Activated CD4-positive, alpha-beta T cell treated with anti-CD3 and anti-CD28 coated beads for 48 hours (primary cell): ENCODE measurements at places on chromosomes 1 and 21.

GRCh38 chr1:67850151-67850551 is 16.9 kb upstream of the GNG12 start:
- DNase-seq: peak; percentile 5

DNA sequence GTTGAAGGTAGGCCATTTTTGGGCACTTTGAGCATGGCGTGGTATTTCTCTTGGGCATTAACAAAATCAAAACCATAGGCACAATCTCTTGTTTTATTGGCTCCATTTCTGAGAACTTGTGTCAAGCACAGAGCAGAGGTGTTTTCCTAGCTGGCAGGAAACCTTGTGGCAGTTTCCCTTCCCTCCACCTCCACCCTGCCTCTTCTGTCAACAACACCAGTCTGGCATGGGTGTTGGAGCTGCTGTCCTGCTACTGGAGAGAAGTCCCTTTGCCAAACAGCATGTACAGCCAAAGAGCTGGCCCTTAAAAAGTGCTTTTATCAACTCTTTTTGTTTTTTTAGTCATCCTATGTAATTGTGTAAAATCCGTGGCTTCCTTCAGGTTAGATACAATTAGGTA is 16.0 kb downstream of the ATP1A1 start:
- DNase-seq: no peak

GRCh38 chr1:60662486-60663044 is 419.8 kb upstream of the NFIA start:
- DNase-seq: no peak

DNA sequence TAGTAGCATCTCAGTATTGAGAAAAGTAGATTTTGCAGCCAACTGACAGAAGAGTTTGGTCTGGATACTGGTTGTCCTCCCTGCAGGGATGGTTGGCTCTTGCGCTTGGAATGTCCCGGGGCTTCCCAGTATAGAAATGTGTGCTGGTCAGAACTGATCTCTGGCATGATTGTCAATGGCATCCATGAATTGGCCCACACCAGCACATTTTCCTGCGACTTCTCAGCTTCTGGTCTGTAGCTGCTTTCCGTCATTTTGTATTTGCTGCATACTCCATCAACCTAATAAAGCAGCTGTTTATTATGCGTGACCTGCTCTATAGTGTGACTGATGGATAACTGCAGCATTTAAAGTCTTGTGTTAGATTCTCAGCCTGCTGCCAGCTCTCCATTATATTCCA is 203.7 kb downstream of the S1PR1 start:
- DNase-seq: no peak

- no peak for DNase-seq
Measured at GRCh38 chr1:233015965-233016364, 65.6 kb downstream of the NTPCR start.

- DNase-seq: no peak
Measured at GRCh38 chr1:89906088-89906487, 85.3 kb downstream of the LRRC8D start.

DNA sequence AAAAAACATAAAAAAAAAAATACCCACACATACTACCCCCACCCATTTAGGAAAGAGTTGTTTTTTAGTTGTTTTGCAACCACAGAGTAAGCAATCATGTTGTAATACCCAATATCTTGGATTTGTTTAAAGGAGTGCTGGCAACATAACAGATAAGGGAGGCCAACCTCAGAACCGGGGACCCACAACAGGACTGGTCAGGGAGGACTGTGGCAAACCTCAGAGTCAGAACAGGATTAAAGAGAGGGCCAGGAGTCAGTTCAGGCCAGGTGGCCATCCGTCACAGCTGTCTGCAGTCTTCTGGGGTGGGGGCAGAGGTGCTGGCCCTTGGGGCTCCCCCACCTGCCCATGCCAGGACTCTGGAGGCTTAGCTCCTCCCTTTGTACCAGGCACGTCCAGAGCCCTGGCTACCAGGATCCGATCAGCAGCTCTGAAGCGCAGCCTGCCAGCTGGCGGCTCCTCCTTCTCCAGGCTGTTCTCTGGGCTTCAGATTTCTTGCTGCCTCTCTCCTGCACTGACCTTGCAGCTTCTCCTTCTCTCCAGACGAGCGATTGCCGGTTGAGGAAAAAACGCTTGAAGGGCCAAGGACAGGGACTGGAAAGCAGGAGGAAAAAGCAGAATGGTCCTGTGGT is 7.9 kb downstream of the H6PD start:
- no peak for DNase-seq

DNA sequence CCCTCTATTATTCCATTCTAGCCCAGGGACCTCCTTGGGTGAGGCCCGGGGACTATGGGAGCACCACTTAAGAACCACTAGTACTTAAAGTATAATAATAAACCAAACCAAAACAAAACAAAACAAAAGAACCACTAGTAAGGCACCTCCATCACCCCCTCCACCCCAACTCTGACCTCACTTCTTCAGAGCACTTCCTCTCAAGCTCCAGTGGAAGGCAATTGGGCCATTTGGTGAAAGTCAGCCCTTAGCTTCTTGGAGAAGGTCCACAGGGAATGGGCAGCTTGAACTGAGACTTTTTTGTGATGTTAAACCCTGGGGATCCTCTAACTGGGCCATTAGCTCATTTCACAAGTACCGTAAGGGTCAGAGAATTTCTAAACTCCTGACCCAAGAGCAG is 237.3 kb downstream of the RHOU start:
- DNase-seq: no peak

- DNase-seq: no peak
Measured at GRCh38 chr1:42221952-42222606, 57.5 kb upstream of the GUCA2A start.

DNA sequence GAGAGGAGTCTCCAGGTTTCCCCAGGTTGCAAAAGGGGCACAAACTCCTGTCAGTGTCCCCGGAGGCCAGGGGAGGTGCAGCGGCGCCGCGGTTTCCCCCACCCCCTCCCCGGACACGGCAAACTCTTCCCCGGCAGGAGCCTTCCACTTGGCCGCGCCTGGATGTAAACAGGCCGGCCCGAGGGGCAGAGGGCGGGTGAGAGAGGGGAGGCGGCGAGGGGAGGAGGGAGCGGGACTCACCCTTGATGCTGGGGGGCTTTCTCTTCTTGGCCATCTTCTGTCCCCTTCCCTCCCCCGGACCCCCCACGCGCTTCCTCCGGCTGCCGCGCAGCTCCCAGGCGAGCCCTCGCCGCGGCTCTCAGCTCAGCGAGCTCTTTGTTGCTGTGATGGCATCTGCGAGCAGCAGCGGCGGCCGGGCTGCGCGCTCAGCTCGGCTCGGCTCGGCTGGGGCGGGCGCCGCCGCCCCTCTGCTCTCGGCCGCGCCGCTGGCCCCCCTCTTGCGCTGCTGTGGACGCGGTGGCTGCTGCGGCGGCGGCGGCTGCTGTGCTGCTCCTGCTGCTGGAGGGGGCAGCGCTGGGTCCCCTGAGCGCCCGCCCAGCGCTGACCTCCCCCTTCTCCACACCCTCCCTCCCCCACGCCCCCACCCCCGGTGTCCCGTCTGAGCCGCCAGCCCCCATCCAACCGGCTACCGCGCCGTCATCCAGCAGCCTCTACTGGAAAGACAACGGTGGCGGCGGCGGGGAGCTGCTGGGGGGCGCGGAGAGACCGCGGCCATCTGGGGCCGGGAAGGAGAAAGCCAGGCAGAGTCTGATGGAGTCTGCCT is 4.9 kb upstream of the SLC44A5 start:
- peak; percentile 31 for DNase-seq

DNA sequence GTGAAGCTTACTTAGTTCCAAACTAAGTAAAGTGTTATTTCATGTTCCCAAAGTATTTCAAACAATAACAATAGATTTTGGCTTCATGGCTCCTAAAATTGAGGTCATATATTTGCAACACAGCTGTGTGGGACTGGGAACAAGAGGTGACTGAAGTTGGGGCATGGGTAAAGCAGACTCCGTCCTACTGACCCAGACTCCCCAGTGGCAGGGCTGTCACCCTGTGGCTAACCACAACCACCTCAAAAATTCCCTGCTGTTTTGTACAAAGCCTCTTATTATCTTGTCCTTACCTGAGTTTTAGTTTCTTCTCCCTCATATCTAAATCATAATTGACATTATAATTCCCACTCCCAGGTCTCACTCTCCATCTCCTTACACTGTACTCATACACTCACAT is 117.6 kb downstream of the PTGER3 start:
- no peak for DNase-seq

- DNase-seq: no peak
Measured at GRCh38 chr1:1270813-1271212, 2.8 kb downstream of the UBE2J2 start.

DNA sequence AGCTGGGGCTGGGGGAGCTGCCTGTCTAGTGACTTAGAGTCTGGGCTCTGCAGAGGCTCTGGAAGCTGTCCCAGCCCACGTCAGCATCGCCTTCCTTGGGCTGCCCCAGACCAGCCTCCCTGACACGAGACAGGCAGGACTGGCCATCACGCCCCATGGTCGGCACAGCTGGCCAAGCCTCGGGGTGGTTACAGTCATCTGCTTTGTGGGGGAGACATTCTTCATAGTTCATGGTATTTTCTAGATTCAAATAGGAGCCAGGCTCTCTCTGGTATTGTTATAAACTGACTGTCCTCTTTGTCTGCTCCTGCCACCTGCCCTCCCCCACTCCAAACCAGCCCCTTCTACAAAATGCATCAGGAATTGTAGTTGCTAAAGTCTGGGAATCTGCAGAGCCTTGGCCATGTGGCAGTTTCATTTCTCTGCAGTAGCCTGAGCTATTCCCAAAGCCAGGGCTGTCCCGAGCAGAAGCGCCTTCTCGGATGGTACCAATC is 29.4 kb downstream of the OLFML2B start:
- no peak for DNase-seq

- DNase-seq: no peak
Measured at GRCh38 chr1:172380441-172381244, 39.8 kb upstream of the C1orf105 start.
